Hepatocyte (in vitro differentiated cells): ENCODE measurements at places on chromosomes 4 and X.
A peak's percentile ranks its signal among the peaks of the same experiment; 100 is the strongest.

DNA sequence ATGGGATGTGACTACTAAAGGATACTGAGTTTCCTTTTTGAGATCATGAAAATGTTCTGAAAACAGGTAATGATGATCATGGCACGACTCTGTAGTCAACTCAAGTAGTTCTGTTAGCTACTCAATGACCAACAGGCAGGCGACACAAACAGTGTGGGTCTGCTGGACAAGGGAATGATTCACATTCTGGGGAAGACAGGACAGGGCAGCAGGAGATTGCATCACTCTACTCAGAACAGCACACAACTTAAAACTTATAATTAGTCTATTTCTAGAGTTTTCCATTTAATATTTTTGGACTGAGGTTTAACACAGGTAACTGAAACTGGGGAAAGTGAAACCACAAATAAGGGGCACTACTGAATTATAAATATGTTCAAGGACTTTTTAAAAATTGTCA lies 365.2 kb downstream of the PRDM5 start:
- DNase-seq = no peak

DNA sequence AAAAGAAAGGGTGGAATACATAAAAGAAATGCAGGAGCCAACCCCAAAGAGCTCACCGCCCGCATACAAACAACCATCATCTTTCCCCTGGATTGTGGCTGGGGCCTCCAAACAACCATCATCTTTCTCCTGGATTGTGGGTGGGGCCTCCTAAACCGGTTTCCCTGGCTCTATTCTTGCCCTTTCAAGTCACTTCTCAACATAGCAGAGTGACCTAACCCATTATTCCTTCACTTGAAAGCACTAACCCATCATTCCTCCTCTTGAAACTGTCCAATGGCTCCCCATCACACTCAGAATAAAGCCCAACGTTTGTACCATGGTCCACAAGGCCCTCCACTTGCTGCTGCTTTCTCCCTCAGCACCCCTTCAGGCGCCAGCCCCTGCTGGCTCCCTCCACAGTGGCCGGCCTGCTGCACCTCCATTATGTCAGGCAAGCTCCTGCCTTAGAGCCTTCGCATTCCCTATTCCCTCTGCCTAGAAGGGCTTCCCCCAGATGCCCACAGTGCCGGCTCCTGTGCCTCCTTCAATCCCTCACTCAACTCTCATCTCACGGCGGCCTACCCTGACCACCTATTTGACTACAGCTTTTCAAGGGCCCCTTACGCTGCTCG lies 24.1 kb downstream of the SMIM43 start:
- DNase-seq = no peak

DNA sequence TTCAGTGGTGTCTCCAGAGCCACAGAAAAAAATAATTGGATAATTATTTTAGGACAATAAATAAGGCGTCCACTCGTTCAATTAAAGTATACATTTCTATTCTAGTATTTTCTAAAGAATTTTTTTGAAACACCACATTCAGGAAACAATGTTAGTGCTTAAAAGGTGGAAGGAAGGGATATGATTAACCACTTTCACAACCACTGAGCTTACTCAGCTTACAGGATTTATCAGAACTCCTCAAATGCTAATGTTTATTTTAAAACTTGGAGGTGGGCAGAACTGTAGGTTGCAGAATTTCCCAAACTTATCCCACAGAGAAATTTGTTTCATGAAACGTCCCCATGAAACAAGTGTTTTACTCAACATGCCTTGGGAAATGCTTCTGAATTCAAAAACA lies 54.3 kb upstream of the MAGEB2 start:
- DNase-seq = no peak

GRCh38 chrX:135168486-135168885 lies 2.7 kb downstream of the CT55 start:
- DNase-seq = no peak

DNA sequence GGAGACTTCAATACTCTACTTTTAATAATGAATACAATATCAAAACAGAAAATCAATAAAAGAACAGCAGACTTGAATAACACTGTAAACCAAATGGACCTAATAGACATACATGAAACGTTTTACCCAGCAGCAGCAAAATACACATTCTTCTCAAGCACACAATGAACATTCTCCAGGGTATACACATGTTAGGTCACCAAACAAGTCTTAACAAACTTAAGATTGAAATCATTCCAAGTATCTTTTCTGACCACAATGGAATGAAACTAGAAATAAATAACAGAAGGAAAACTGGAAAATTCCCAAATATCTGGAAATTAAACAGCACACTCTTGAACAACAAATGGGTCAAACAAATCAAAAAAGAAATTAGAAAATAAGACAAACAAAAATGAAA lies 145.0 kb upstream of the CT83 start:
- DNase-seq = no peak

DNA sequence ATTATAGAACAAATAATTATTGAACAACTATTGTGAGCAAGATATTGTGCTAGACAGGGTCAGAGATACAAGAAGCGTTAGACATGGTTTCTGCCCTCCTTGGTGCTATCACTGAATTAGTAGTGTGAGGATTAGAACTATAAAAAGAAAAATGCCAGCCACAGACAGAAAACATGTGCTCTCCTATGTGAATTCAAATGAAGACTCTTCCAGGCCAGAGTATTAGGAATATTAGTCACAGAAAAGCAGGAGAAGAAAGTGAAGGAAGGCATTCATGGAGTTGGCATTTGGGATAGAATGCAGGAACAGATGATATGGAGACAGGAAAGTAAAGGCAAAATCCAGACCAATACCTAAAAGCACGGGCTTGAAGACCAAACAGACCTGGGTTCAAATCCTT lies 179.6 kb upstream of the TENM3 start:
- DNase-seq = no peak

DNA sequence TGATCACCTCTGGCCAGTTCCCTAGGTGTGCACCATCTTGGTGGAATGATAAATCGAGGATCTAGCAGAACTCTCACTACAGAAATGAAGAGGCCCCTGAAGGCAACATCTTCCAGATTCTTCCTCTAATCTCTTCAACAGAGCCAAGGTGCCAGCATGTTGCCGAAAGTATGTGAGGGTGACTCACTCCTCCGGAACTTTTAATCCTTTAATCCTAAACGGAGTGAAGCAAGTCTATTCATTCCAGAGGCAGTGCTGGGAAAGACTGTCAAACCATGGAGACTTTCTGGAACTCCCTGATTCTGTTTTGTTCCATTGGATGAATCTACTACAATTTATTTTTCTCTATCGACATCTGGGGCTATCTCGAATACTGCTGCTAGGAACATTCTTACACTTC lies 68.7 kb downstream of the SUPT20HL2 start:
- peak; percentile 61 for DNase-seq

GRCh38 chrX:15989716-15990115 lies 133.6 kb upstream of the GRPR start:
- no peak for DNase-seq

DNA sequence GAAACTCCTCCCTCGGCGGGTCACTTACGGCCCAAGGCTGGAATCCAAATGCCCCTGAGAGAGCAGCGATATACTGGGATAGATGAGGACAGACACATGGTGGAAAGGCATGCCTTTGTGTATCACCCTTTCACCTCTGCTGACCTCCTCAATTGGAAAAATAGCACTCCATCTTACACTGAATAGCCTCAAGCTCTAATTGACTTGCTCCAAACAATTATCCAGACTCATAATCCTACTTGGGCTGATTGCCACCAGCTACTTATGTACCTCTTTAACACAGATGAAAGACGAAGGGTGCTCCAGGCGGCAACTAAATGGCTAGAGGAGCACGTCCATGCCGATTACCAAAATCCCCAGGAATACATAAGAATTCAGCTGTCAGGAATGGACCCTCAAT lies 1142.2 kb downstream of the ARAP2 start:
- no peak for DNase-seq

- peak; percentile 65 for DNase-seq
Observed at GRCh38 chrX:15579778-15580747, 20.7 kb downstream of the ACE2 start.

DNA sequence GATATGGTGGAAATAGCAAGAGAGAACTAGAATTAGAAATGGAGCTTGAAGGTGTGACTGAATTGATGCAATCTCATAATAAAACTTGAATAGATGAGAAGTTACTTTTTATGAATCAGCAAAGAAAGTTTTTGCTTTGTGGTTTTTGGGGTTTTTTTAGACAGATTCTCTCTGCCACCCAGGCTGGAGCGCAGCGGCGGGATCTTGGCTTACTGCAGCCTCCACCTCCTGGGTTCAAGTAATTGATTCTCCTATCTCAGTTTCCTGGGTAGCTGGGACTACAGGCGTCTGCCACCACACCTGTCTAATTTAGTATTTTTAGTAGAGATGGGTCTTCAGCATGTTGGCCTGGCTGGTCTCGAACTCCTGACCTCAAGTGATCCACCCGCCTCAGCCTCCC lies 23.7 kb upstream of the NEIL3 start:
- DNase-seq = no peak

GRCh38 chr4:26984896-26985295 lies 124.3 kb downstream of the STIM2 start:
- no peak for DNase-seq

DNA sequence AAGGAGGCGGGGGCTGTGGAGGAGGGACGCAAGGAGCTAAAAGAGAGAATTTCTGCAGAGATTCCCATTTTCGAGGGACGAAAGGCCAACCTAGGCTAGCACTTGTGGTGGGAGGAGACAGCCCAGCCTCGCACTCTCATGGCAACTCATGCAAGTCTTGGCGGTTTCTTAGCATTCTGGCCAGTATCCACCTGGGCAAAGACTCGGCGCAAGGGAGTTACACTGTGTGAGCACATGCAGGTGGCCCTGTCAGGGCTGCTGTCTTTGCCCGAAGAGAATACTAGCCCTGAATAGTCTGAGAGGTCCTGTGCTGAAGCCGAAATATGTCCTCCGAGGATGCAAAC lies 15.5 kb downstream of the MCF2 start:
- no peak for DNase-seq

DNA sequence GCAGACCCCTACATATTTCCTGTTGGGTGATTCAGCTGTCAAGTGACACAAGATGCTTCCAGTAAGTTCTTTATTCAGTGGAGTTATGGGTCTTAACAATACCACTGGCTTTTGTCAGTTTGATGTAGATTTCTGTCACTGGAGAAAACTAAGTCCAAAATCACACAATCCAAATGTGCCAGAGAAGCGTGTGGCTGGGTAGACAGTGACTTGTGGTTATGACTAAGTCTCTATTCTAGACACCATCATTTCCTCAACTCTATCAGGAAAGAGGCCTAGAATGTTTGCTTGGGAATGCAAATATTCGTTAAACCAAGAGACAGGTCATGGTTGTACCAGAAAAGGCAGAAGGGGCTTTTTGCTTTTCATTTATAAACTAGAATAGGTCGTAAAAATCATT lies 54.4 kb upstream of the HS3ST1 start:
- no peak for DNase-seq

DNA sequence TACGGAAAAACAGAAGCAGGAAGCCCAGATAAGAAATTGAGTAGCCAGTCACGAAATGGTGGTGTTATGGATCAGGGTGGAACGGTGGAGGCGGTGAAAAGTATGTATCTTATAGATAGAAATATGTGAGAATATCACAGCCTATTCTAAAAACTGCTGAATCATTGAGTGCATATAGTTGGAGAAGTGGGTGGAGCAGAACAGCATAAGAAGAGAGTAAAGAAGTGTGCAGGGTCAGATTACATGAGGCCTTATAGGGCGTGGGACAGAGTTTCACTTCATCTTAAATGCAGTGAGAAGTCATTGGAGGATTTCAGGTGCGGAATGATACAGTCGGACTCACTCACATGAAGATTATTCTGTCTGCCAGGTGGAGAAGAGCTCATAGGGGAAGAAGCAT lies 293.1 kb downstream of the TRIML1 start:
- DNase-seq = no peak

DNA sequence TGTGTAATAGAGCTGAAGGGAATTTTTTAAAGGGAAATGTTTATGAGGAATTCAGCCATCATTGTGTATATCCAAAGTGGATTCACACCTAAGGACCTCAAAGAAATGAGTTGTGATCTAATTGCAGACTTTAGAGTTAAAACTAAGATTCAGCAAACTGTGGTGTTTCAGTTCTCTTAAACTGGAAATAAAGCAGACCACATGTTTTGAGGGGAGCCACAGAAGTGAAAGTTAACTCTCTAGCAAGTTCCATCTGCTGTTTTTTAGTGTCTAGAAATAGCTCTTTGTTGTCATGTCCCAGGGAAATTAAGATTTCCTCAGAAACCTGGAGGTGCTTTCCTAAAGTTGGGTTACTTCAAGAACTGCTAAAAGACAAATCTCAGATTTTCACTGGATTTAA lies 97.3 kb upstream of the DDX3X start:
- no peak for DNase-seq

DNA sequence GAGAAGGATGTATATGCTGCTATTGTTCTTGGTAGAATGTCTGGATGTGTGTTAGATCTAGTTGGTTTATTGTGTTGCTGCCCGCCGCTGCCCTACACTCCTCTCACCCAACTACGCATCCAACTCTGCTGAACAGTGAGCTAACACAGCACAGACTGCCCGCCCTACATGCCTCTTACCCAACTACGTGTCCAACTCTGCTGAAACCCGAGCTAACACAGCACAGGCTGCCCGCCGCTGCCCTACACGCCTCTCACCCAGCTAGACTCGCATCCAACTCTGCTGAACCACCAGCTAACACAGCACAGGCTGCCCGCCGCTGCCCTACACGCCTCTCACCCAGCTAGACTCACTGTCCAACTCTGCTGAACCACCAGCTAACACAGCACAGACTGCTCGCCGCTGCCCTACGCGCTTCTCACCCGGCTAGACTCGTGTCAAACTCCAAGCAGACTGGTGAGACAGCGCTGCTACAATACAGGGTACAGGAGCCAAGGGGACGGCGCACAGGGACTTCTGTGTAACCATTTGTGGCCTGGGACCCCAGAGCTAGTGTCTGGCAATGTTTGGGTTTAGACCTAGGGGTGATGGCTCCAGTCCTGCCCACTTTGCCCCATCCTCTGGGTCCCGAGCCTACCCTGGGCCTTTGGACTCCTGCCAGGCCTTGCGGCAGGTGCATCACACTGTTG lies 11.6 kb upstream of the CTBP1 start:
- DNase-seq = no peak

DNA sequence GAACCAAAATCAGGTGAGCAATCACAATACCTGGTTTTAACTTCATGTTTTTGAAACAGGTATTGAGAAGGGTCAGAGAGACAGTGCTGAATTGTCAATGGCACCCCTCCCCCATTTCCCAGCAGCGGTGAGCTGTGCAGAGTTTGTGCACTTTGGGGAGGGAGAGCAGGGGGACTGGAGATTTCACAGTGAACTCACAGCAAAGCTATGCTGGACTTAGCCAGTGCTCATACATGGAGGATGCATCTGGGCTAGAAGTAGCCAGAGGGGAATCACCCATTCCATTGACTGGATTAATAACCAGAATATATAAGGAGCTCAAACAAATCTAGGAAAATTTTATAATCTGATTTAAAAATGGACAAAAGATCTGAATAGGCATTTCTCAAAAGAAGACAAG lies 612.6 kb downstream of the STPG2 start:
- no peak for DNase-seq

DNA sequence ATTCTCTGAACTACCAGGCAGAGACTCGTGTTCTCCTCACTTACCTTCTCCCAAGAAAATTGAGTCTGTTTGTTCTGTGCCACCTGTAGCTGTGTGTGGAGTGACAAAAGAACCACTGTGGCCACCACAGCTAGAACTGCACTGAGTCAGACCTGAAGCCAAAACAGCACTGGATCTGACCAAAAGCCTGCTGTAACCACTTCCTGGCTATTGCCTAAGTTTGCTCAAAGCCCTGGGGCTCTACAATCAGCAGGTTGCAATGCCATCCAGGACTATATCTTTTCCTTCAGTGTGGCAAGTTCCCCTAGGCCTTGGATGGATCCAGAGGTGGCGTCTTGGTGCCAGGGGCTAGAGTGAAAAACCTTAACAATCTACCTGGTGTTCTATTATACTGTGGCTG lies 449.1 kb downstream of the FAM133A start:
- no peak for DNase-seq
